ENCODE measurements at places on chromosomes 4 and X.

DNA sequence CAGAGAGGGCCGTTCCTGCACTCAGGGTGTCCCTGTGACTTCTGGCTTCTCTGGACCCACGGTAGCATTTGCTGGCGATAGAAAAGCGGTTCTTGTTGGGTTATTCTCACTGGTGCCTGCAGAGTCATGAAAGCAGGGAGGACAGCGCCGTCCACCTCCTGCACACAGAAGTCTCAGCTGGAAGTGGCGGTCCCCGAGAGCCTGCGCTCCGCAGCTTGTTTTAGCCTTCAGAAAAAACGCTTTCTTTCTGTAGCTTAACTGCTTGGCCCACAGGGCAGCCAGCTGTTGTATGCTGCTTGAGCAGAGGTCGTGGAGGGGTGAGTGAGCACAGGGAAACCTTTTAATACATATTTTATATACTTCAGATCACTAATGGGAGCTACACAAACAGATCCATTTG, 400.7 kb upstream of the FAT1 start:
- DNase-seq: no peak

DNA sequence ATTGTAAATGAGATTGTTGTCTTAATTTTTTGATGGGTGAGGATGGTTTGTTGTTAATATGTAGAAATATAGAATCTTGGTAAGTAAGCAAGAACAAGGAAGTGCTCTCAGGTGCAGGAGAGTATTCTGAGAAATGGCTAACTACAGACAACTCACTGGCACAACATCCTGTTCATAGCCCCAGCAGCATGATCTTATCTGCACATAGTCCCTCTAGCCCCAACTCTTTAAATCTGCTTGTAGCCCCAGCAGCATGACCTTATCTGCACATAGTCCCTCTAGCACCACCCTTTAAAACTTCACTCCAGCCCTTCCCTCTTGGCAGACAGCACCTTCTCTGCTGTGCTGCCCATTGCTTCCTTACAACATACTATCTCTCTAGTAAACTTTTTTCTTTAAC, 1957.1 kb upstream of the ADGRL3 start:
- DNase-seq: no peak

DNA sequence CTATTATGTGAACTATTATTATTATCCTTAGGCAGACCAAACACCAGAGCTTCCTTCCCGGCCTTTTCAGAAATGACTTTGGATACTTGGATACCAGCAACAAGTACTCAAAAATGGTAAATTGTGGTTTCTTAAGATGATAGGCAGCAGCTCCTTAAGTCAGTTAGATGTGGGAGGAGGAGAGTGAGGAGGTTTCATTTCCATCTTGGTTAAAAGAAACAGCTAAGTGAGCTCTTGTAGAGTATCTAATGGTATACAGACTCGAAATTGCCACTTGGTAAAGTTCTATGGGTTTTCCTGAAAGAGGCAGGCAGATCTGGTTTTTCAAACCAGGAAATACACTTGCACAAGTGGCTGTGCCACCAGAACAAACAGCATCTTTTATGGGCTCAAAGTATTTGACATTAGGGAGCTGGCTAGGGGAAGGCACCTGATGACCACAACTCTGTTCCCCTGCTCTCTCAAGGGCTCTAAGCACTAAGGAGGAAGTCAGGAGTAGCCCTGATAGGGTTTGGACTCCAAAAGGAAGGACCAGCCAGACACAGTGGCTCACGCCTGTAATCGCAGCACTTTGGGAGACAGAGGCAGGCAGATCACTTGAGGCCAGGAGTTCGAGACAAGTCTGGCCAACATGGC, 130.9 kb downstream of the TMEM164 start:
- no peak for DNase-seq

DNA sequence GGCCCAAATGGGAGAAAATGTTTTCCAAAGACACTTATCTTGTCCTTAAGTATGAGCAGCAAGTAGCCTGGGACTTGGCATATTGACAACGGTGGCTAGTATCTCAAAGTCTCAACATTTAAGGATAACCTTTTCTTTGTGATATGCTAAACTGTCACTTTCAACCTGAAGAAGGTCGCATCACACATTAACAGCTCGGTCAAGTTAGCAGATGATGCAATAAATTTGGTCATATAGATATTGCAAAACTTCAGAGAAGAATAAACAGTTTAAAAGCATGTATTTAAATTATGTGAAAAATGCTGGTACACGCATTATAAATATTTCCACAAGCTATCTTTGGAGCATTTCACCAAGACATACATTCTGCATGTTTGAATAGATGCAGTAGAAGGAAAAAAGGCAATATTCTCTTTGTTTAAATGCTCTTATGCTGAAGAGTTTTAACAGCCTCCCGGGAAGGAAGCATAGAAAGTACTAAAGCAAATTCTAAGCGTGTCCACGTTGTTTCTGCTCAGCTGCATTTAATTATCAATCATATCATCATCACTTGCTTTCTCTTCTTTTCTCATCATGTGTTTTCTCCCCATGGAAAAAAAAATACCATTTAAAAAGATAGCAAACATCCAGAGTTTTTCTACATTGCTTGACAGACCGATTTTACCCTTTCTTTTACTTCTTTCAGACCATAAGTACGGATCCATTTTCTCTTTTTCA, 24.2 kb downstream of the ARHGAP6 start:
- no peak for DNase-seq

DNA sequence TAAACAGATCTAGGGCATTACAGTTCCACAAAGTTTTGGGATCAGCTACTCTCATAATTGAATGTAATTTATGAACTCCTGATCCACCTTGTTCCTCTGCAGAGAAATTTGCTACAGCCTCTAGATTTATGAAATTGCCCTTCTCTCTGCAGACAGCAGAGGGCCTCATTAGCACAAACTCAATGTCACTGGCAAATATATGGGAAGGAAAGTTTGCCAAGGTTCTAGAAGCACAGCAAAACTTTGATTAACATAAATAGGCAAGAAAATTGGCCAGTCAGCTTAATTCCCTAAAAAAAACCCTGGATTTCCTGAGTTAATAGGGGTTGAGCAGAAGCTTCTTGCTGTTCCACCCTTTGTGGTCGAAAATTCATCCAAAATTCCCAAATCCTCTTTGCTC, 31.5 kb downstream of the PRPS1 start:
- DNase-seq: peak; percentile 9

DNA sequence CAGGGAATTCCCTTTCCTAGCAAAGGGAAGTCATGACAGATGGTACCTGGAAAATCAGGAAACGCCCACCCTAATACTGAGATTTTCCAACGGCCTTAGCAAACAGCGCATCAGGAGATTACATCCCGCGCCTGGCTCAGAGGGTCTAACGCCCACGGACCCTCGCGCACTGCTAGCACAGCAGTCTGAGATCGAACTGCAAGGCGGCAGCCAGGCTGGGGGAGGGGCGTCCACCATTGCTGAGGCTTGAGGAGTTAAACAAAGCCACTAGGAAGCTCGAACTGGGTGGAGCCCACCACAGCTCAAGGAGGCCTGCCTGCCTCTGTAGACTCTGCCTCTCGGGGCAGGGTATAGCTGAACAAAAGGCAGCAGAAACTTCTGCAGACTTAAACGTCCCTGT, 507.7 kb downstream of the ZIC3 start:
- no peak for DNase-seq

DNA sequence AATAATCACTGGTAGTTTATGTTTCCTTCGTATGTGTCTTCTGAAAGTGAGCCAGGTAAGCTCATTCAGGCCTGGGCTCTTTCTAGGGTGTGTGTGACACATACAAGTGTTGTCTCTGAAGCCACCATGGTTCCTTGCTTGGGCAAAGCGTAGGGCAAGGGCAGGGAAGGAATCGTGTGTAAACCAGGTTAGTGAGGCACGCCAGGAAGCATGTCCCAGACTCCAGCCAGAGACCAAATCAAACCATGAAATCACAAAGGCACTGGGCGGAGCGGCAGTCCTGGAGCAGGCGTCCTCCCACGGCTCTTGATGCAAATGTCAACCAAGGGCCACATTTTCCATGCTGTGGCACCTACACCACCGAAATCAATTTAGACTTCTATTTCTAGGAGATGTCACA, 67.0 kb downstream of the NYX start:
- no peak for DNase-seq

- DNase-seq: no peak
These were observed 124.0 kb downstream of the TENM3 start for GRCh38 chr4:182367153-182367552.

All from SW 1271 (cell line).